Epithelial cell of alveolus of lung (primary cell): ENCODE measurements at places on chromosomes 2 and 18. TPM values are rescaled to one million over a fixed set of nuclear protein-coding genes. Genes with fewer than 3 reads are reported as not detected.

Gene SPATA3
- not detected in 2 replicates for total RNA-seq

Gene SLC23A3
- total RNA-seq: 1.4 TPM in 1 of 2 replicates, not detected in the other

Gene ACOXL
- not detected in 2 replicates for total RNA-seq

Gene WDR75
- total RNA-seq: 37.3 and 37.9 TPM in 2 replicates

Gene PRSS56
- 0.48 TPM in 1 of 2 replicates, not detected in the other for total RNA-seq

Gene UGT1A4
- not detected in 2 replicates for total RNA-seq
